ENCODE measurements at places on chromosomes 2 and 18. TPM values are rescaled to one million over a fixed set of nuclear protein-coding genes. Genes with fewer than 3 reads are reported as not detected.

- no peak for DNase-seq
Observed at GRCh38 chr2:174124181-174124580, 124.2 kb downstream of the OLA1 start.

DNA sequence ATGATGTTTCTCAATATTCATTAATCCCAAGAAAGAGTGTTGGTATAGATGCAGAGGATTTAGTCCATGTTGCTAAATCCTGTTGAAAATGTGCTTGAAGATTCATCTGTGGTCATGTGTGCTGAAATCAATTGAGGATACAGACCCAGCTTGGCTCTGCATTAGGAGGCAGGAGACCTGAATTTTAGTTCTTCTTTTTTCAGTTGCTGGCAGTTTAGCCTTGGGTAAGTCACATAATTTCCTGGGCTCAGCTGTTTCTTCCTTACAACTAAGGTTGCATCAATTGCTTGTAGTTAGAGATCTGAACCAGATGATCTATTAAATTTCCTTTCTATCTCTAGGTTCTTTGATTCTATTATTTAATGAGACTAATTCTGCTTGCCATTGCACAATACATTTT is 54.4 kb downstream of the SETBP1 start:
- DNase-seq = no peak

DNA sequence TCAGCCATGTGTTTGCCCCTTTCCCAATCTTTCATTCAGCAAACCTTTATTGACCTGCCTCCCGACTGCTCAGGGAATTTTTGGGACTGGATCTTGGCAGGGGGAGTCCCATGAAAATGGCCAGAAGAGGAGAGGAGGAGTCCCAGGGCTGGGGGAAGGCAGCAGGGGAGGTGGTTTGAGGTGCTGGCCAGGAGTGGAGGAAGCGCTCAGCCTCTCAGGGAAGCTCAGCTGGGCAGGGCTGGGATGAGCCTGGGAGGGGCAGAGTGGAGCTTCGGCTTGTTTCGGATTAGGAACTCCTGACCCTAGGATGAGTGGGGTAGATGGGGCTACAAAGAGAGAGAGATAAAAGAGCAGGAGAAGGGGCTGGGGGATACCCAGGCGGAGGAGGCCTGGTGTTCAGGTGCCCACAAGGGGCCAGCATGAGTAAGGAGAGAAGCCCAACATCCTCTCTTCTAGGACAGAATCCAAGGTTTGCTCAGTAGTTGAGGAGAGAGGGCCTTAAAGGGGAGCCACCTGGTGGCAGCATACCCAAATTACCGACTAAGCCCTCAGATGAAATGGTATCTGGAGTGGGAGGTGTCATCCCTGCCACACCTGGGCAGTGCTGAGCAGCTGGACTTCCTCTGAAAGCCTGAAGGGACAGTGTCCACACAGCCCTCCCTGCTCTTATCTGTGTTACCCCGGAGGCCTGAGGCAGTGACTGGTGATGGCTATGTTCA is 91.1 kb downstream of the INHBB start:
- no peak for DNase-seq

Gene RPRM
- total RNA-seq = not detected

Gene STARD6
- total RNA-seq = 0.33 TPM
